Amygdala (tissue), 56 donors: ENCODE measurements at places on chromosomes 1 and 21.

DNA sequence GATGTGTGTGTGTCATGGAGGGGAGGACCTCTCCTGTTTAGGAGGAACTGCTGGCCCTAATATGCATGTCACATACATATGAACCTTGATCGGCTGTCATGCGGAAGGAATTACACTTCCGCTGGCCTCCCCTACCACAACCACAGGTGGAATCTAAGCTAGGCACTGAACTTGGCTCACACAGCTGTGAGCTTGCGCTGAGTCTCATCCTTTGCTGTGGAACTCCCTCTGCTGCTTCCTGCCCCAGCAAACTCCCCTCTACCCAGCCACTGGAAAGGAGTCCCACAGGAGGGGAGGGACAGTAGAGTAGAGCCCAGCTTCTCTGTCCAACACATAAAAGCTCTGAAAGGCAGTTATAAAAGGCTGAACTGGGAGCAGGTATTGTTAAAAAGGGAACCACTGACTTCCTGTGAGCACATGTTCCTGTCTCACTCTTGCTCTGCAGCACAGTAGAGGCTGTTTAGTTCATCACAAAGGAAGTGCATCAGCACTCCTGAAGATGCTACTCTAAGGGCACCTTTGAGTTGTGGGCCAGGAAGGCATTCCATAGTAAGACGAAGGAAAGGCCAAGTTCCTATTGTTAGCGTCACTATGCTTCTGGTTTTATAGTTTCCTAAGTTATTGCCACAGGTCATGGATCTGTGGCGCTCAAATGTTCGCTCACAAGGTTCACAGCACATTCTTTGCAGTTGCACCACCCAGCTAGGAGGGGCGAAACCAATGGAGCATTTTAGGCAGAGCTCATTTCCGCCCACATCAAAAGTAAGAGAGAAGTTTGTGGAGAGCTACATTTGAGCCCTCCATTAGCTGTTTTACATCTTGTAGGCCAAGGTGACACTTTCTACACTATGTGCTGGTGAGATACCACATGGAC lies 17.7 kb upstream of the PTPRC start:
- no peak for DNase-seq

DNA sequence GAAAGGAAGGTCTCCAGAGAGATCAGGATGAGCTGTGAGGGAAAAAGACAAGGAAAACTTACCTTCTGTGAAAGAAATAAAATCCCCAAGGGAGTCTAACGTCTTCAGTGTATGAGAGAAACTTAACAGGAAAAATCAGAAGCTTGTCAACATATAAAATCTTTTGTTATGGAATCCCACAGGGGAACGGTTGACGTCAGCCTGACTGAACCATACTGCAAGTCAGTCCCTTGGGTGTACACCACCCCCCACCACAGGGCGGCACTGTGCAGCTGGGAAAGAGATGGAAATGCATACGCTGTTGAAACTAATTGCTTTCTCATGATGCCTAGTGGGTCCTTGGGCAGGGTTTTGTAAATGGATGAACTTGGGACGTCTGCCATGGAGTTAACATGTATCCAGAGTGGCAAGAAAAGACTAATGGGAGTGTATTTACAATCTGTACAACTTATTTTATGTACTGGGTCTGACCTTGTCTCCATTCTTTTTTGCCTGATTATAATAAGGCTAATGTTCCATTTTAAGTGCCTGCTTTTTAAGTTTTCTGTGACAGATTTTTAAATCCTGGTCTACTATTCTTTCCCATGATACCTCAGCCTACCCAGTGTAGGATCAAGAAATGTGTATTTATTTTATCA lies 22.7 kb downstream of the UTP25 start:
- no peak for DNase-seq

DNA sequence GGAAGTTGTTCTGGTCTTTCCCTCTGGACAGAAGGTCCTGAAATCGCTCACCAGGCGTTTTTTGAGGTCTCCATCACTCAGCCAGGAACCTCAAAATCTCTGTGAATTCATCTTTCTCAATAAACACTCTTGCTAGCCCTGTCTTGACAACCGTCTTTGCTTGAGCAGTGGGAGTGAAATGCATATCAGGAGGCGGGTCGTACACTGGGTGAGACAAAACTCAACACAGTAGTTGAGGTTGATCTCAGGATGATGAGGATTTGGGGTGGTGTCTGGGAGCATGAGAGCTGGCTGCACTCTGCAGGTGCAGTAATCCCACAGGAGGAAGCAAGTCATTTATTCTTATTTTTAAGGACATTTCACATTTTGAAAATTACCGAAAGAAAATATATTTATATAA lies 1.9 kb downstream of the GPR25 start:
- no peak for DNase-seq

DNA sequence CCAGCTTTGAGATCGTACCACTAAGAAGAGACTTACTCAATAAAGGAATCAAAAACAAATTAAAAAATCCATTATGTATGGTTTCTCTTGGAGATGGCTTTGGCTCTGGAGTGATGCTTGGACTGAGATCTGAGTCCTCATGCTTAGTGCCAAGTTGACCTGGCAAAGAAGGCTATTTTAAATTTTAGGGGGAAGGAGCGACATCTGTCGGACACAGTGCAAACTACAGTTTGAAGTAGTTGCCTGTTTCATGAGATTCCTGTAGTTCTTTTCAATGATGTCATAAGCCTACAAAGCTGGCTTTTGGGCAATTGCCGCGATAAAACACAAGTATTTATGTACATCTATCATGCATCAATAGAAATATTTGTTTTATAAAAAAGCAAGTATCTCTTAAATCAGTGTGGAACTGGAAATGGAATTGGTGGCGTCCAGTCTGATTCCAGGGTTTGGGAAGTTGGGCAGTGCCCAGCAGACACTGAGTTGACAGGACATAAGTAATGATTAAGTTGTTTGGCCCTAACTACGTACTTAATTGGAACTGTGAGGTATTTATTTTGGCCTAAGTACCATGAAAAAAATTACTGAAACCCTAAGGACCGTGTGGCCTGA lies 50.0 kb downstream of the TBCE start:
- DNase-seq, result peak; percentile 7

GRCh38 chr1:66291531-66291864 lies 242.5 kb upstream of the SGIP1 start:
- DNase-seq, result no peak

DNA sequence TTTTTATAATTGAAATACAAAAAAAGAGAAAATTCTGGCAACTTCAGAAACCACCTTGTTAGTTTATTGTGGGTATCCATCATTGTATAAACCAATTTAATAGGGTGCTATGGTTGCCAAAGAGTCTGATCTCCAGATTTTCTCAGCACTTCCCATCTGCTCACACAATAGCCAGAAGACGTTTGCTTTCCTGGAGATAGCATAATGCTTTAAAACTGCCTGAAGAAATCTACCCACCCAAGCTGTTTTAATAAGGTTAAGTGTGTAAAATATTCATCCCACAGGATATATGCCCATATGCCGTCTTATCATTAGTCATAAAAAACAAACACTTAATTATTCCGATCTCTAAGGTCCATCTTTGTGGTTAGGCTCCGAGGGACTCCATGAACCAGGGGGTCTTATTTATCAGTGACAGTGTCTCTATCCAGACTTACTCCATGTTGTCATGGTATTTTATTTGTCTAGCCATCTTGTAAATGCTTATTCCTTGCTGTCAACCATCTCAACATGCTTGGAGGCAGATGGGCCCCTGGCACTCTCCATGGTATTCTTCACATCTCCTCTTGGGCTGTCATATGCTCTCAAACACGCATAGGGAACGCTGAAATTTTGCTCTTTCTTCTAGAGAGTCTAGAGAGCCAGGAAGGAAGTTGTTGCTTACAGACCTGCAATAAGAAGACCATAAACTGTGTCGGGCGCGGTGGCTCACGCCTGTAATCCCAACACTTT lies 58.5 kb downstream of the MAP10 start:
- no peak for DNase-seq

GRCh38 chr1:220458936-220459335 lies 69.0 kb upstream of the MARK1 start:
- DNase-seq, result no peak

- DNase-seq, result peak; percentile 14
Measured at GRCh38 chr1:34681480-34682451, 73.1 kb upstream of the GJB5 start.

- no peak for DNase-seq
Measured at GRCh38 chr1:12166834-12167492, at the start of gene TNFRSF1B. TNFRSF1B (plus strand) TSS chr1:12166991; CDS start chr1:12167092, 101 bp downstream.

- DNase-seq, result no peak
Measured at GRCh38 chr21:28974531-28975227, 18.0 kb downstream of the LTN1 start.

GRCh38 chr1:101257500-101258325 lies 20.9 kb downstream of the S1PR1 start:
- no peak for DNase-seq

GRCh38 chr1:70142075-70142474 lies 63.3 kb downstream of the LRRC40 start:
- no peak for DNase-seq

DNA sequence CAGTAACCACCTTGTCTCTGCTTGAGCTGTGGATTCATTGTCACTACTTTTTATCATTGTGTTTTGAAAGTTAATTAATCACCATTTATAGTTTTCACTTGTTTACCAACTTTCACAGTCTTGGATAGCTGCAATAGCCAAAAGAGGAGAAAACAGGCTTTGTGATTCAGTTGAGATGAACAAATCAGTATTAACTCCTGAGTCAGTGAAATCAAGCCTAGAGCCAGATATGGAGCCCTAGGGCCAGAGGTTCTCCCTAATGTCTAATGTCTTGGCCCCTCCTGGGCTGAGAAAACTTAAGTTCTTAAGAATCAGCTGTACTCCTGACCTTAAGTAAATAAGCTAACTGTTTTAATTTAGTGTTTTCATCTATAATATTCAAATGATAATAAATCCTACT lies 228.8 kb downstream of the DNM3 start:
- DNase-seq, result no peak

DNA sequence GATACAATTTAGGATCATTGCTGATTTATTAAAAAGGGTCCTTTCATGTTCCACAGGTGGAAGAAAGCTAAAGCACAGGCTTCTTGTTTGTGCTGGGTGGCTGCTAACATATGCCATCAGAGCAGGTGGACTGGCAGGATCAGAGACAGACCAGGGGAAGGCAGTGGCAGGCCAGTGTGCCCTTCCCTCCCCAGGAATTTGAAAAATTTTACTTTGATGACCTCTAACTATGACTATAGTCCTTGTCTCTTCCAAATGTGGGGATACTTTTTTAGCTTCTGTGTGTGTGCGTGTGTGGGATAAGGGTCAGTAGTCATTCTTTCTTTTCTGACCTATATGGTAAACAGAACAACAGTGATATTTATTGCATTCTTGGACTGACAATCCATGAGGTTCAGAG lies 49.9 kb downstream of the LHX9 start:
- DNase-seq, result no peak

- DNase-seq, result peak; percentile 57
Measured at GRCh38 chr1:55214212-55214933, 791 bp downstream of the USP24 start.

DNA sequence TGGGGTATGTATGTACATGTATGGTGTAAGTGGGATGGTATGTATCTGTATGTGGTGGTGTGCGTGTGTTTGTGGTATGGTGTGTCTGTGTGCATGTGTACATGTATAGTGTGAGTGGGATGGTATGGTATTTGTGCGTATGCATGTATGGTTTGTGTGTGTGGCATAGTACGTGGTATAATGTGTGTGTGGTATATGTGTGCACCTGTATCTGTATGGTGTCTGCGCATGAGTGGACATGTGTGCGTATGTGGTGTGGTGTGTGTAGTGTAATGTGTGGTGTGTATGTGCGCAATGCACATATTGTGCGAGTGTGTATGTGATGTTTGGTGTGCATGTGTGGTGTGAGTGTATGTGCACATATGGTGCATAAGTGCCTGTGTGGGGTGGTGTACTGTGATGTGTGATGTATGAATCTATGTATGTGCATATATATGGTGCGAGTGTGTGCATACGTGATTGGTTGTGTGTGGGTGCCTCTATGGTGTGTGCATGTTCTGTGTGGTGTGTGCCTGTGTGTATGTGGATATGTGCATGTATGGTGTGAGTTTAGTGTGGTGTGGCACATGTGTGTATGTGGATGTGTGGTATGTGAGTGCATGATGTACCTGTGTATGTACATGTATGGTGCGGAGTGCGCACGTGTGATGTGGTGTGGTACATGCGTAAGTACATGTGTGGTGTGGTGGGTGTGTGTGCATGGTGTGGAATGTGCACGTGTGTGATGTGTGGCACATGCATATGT lies 38.8 kb downstream of the WDR4 start:
- DNase-seq, result no peak

DNA sequence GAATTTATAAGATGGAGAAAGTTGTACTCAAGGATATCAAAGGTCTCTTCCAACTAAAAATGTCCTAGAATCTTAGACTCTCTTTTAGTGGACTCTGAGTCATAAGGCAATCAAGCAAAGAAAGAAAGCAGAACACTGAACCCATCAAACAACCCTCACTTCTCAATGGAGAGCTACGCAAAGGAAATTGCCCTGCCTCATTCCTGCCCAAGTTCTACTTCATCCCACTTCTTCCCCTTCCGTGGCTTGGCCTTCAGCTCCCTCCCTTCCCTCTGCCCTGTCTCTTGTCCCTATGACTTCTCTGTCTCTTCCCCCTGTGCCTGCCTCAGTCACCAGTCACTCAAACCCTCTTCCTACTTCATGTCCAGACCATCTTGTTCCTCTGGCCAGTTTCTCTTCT lies 58.5 kb downstream of the RIMS3 start:
- DNase-seq, result no peak

DNA sequence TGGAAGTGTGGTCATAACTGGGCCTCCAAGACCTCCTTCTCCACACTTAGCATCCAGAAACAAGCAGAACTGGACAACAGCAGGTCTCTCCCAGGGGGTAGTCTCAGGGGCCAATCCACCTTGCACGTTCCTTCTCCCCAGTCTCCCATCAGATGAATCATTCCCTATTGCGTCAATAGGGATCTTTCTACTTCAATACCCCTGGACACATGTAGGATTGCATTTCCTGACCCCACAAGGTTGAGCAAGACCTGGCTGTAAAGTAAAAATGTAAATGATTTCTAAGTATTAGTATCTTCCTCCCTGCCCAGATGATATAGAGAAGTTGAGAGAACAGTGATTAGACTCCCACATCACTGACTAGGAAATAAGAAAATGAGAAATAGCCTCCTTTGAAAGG lies 224.5 kb upstream of the CSF3R start:
- no peak for DNase-seq
